ENCODE measurements at places on chromosomes 4 and X. TPM values are rescaled to one million over a fixed set of nuclear protein-coding genes. Genes with fewer than 3 reads are reported as not detected.

SOX3 gene
- total RNA-seq = not detected

SSX2B gene
- not detected for total RNA-seq

ASB9 gene
- 0.77 TPM for total RNA-seq

ADAM29 gene
- not detected for total RNA-seq

MAGED2 gene
- total RNA-seq = 39.5 TPM
